ENCODE measurements at places on chromosomes 12 and 14.

DNA sequence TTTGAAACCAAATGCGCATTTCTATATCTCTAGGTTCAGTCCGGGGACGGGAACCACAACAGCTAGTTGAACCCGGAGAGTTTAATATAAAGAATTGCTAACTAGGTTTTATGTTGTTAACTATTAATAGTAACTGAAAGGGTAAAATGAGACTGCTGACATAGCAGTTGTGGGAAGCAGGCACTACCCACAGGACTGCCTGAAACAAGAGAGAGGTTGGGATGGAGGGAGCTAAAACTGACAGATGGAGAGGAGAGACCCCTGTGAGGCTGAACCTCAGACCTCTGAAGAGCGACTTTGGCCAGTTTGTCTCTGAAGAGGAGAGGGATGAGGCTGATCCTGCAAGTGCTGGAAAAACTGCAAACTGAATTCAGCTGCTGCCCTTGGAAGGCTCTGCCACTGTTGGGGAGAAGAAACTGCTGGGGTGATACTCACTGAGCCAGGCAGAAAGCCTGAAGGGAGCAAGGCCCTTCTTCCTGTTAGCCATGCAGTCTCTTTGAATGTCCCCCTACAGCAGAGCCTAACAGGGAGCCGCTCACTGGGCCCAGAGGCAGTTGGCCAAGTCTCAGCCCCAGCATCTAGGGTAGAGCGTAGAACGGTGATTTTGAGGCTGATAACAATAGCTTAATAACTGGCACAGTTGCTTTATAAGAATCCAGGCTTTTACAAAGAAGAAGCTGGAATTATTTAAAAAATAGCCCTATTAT is 172.2 kb downstream of the NPAS3 start:
- no peak for DNase-seq

DNA sequence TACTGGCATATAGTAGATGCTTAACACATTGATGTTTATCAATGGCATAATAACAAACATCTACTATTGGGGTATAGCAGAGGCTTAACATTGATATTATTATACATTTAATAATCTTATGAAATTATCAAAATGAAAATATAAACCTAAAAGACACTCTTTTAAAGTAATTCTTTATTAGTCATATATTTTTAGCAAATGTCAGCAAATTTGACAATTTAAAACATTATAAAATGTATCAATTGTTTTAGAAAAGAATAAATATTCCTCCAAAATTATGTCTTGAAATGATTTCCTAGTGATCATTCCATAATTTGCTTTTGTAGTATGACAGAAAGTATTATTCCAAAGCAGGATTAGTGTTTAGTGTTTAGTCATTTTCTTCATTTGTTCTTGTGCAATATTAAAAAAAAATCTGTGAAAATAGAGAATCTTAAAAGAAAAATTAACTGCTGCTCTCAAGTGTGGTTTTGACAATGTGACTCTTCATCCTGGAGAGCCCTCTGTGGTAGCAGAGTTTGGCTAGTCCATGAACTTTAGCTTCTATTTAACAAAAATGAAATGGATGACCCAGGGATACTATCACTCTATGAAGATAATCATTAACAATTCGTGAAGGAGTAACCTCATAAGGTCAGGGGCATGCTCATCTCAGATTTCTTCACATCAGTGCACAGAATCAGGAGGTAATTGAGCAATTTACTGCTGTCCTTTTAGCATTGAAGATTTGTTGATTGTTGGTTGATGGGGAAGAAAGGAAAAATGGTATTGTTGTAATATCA is 1018.5 kb downstream of the LRFN5 start:
- no peak for DNase-seq

- DNase-seq: no peak
Measured at GRCh38 chr12:26854031-26854390, 21.0 kb upstream of the ITPR2 start.

DNA sequence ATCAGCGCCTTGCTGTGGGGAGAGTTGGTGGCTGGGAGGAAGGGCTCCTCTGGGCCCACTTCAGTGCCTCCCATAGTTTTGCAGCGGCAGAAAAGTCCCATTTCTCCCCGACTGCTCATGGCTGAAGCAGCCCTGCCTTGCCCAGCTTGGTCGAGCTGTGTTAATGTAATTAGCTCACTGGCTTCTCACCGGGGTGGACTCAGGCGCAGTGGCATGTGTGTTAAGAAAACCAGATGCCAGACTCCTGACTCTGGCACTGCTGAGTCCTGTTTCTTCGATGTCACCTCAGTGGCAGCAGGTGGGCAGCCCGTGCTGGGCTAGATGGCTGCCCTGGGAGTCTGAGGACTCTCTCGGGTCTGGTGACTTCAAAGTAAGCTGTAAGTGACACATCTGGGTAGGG is 47.4 kb downstream of the CHST11 start:
- DNase-seq: no peak

GRCh38 chr12:537772-538171 is 78.0 kb downstream of the B4GALNT3 start:
- DNase-seq: no peak

- no peak for DNase-seq
Measured at GRCh38 chr14:51129130-51129529, 34.2 kb upstream of the TRIM9 start.

DNA sequence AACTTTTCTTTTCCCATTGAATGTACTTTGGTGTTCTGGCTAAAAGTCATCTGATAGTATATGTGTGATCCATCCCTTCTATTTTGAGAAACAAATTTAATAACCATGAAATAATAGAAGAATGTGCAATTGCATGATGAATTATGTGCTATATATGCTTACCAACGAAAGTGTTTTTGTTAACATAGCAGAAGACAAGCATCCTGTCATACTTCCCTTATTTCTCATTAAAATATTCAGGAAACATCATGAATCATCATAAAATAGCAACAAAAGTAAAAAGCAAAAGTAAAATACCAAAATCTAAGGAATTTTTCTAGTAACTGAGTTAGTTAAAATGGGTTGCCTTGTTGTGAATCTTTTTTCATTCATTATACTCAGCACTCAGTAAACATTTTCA is 409.0 kb upstream of the PDE3A start:
- no peak for DNase-seq

GRCh38 chr12:130661486-130662255 is 54.4 kb downstream of the RIMBP2 start:
- DNase-seq: no peak

DNA sequence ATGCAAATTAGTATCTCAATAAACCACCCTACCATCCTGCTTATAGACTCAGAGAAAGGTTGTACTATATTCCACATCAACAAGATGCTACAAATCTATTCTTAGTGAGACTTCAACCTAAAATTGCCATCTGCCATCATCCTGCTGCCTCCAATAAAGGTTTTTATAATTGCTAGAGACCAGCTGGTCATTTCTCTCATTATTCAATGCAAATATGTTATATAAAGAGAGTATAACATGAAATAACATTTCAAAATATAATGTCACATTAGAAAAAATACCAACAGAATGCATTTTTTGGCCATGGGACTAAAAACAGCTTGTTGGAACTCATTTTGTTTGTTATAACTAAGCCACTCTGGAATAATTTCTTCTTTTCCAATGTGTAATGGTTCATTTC is 247.3 kb downstream of the LRIG3 start:
- no peak for DNase-seq

GRCh38 chr12:19764408-19764807 is 325.1 kb downstream of the AEBP2 start:
- DNase-seq: no peak
